DMS 273 treated with DMSO at 0.1 percent for 48 hours (cell line): ENCODE measurements at places on chromosomes 2 and 18.

- DNase-seq = no peak
These were observed 132.6 kb downstream of the COL4A4 start for GRCh38 chr2:227031379-227031778.

- DNase-seq = no peak
These were observed 552.4 kb upstream of the TNP1 start for GRCh38 chr2:217412277-217412676.

- no peak for DNase-seq
These were observed 96.0 kb downstream of the TNS1 start for GRCh38 chr2:217906798-217907197.

DNA sequence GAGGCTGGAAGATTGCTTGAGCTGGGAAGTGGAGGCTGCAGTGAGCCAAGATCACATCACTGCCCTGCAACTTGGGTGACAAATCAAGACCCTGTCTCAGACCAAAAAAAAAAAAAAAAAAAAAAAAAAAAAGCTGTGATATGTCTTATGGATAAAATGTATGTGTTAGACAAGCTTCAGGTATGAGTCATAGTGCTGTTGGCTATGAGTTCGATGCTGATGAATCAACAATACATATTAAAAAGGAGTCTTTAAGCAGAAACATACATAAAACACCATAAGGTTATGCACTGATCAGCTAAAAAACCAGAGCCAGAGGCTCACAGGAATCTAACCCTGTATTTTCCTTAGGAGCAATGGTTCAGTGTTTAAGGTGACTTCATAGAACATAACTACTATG is 332.3 kb downstream of the NCKAP5 start:
- DNase-seq = no peak

- DNase-seq = no peak
These were observed 32.0 kb downstream of the IMPA2 start for GRCh38 chr18:12013186-12013916.

DNA sequence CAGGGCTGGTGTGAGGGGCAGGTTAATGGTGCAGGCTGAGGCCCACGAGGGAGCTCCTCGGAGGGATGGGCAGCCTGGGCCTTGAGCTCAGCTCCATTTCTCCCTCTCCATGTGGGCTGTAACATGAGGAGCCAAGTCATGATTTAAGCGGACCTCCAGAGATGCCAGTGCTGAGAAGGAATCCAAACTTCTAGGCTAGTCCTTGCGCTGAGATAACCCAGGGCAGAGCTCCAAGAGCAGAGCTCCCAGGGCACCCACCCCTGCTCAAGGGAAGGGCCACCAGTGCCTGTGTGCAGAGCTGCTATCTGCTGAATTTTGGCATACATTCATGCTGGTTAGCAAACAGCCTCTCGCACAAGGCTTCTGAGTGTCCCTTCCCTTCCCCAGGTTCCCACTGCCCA is 95.1 kb downstream of the MRO start:
- no peak for DNase-seq

- peak; percentile 39 for DNase-seq
These were observed at the start of gene TMEM37 for GRCh38 chr2:119431155-119431975. TMEM37 (plus strand) TSS chr2:119431854; CDS start chr2:119431904, 50 bp downstream.

DNA sequence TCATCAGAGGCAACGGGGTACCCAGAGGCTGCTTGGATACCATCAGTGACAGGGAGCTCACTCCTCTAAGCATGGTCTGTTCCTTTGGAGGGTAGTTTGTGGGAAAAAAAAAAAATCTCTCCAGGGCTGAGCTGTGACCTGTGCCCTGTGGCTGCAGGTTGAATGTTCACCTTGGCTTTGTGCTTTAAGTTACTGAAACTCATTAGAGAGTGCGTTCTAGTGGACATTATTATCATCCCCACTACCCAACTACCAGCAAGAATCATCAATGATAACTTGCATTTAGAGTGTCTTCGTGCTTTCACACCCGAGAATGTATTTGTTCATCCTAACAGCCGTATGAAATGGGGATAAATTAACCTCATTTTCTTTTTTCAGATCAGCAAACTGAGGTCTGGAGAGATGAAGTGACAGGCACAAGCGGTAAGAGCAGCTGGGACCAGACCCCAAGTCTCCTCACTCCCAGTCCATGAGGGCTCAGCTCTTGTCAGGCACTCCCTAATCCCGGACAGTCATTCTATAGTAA is 157.5 kb upstream of the MYCN start:
- DNase-seq = no peak

GRCh38 chr18:62611453-62612288 is 88.8 kb downstream of the ZCCHC2 start:
- no peak for DNase-seq

DNA sequence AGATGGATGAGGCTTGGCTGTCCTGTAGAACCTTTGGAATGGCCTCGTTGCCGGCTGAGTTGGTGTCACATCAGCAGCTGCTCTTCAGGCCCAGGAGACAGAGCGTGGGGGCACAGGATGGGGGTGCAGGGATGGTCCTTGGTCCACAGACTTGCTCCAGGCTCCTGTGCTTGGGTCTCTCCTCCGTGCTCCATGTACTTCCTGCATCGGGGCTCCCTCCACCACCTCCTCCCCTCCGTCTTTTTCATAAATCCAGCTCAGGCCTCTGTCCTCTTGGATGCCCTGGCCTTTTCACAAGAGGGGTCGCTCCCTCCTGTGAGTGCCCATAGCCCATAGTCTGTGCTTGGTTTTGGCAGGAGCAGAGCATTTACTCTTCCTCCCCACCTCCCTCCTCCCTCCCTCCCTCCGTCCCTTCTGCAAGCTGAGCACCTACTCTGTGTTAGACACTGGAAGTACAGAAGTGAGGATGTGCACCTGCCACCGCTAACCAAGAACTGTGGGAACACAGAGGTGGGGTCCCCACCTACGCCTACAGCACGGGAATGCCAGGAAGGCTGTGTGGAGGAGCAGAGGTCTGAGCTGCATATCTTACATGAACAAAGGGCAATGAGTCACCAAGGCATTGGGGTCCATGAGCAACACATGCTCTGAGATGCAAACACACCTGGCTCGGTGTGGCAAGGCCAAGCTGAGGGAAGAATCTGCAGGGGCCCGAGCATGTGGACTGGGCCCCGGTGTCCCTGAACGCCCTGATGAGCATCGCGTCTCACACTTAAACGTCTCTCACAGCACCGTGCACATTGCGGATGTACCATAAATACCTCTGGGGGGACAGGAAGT is 458.7 kb upstream of the HS6ST1 start:
- DNase-seq = no peak

- DNase-seq = no peak
These were observed 41.0 kb downstream of the SERTAD2 start for GRCh38 chr2:64612575-64613195.

- DNase-seq = peak; percentile 20
These were observed 206.2 kb downstream of the NCKAP5 start for GRCh38 chr2:133362061-133362476.

DNA sequence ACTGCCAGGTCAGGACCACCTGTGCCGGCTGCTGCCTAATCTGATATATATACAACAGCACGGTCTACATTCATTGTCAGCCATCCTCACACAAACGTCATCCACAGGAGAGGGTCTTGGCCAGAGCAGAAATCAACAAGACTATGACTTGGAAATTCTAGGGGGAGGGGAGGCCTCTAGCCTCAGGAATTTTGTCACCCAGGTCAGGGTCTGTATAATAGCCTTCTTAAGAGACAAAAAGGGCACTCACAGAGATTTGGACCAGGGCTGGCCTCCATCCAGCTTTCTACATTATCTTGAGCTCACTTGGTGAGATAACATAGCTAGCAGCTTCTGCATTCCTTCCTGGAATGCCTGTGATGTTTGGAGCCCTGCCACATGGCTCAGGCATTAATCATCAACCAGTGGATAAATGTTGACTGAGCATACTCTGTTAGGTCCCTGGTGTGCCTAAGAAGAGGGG is 50.4 kb upstream of the CTIF start:
- no peak for DNase-seq

DNA sequence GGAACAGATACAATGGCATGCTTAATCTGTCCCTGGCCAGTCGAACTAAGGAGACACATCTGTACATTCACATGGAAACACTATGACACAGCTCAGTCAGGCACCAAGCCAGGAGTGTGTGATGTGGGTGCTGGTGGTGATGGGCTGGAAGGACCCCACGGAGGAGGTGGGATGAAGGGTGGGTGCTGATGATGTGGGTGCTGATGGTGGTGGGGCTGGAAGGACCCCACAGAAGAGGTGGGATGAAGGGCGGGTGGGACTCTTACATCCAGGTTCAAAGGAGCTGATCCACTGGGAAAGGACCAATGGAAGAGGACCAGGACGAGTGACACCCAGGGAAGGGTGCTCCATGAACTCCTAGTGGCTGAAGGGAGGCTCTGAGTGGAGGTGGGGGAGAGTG is 34.8 kb upstream of the ACAA2 start:
- no peak for DNase-seq

DNA sequence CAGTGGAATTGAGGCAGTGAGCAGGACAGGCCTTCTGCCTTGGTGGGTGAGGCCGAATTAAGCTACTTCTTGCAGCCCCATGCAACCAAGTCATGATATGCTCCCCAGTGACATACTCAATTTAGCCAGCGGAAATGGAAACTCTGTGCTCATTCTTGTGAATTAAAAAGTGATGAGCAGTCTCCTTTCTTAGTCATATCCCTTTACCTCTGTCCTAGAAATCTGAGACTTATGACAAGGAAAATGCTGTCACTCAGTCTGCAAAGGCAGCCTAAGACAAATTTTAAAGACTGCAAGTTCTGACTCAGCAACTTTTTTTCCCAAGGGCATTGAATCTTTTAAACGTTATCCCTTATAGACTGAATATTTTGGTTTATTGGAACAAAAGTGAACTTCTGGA is 218.2 kb downstream of the SH3BP4 start:
- no peak for DNase-seq

GRCh38 chr2:110680709-110681108 is 2.8 kb upstream of the BUB1 start:
- DNase-seq = no peak

DNA sequence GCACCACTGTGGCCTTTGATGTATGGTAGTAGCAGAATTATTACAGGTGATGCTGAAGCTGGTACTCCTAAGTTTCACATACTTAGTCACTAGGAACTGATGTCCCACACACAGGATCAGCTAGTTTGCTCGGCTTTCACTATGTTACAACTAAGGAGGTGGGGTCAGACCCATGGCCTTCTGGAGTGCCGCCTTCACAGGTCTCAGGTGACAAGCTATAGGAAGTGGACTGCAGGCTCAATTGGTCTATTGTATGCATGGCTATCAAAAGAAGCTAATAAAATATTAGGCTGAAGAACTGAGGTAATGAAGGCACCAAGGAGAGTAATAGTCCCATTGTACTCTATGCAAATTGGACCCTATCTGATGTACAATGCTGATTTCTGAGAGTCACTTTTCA is 170.6 kb downstream of the DLGAP1 start:
- DNase-seq = no peak

GRCh38 chr2:203083328-203083727 is 68.7 kb downstream of the NBEAL1 start:
- DNase-seq = no peak

DNA sequence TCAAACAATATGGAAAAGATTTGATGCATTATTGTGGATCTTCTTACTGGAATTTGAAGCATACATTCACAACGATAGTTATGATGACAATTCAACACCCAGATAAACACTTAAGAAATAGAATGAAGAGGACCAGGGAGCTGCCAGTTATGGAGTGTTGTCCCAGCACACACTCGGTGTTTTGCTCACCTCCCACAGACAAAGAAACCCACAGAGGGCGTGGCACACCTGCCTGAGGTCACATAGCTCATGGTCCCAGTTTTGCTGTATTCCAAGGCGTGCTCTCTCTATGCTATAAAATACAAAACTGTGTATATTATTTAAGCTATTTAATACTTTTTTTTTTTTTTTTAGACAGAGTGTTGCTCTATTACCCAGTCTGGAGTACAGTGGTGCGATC is 31.1 kb downstream of the EFR3B start:
- no peak for DNase-seq

GRCh38 chr2:232395586-232395985 is 11.1 kb upstream of the ALPG start:
- no peak for DNase-seq

- DNase-seq = no peak
These were observed 138.2 kb upstream of the NFATC1 start for GRCh38 chr18:79257480-79257879.

GRCh38 chr2:199570934-199571333 is 113.2 kb upstream of the SATB2 start:
- no peak for DNase-seq

GRCh38 chr2:241095594-241096290 is 6.3 kb downstream of the MTERF4 start:
- no peak for DNase-seq

GRCh38 chr2:130728007-130728454 is 839 bp upstream of the GPR148 start:
- no peak for DNase-seq

DNA sequence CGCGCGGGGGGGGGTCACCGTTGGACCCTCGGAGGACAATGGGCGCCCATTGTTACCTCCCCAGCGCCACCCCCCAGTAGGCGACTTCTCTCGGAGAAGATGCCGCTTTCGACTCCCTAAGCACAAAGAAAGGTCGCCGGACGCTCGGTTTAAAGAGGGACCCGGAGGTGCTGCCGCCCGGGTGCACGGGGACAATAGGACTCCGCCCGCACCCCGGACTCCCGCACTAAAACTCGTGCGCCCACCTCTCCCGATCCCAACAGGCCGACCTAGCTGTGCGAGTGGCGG is 318 bp upstream of the CDC42EP3 start:
- peak; percentile 55 for DNase-seq

DNA sequence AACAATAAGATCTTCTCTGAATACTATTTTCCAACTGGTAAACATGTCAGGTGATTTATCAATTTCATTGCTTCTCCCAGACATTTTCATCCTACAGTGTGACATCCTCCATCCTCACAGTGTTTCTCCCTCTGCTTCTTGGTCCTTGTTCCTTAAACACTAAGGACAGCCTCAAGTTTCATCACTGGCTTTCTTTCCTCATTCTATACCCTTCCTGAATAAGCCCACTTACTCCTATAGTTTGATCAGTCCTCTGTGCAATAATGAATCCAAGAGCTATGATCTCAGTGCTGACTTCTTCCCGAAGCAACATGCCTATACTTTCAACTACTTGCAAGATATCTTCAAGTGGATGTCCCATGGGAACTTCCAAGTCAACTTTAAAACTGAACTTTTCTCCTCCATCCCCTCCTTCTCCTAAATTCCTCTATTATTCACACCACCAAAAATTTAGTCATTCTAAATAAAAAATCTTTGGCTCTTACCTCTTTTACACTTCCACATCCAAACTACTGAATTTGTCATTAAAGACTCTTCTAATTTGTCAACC is 87.6 kb downstream of the FAM228A start:
- DNase-seq = no peak

GRCh38 chr2:221289389-221289788 is 282.7 kb downstream of the EPHA4 start:
- DNase-seq = no peak

GRCh38 chr2:231940795-231941194 is 14.6 kb upstream of the NPPC start:
- DNase-seq = no peak

GRCh38 chr2:99338029-99338585 is 918 bp downstream of the EIF5B start:
- peak; percentile 9 for DNase-seq

- no peak for DNase-seq
These were observed 141.1 kb downstream of the PARD3B start for GRCh38 chr2:204686406-204686805.
